ENCODE measurements at places on chromosomes 12 and 14.

GRCh38 chr12:124487834-124488165 is 79.6 kb downstream of the NCOR2 start:
- no peak for DNase-seq

- peak; percentile 74 for DNase-seq
These were observed 977 bp upstream of the TMEM120B start for GRCh38 chr12:121711361-121712189.

GRCh38 chr14:89011355-89012281 is 187.2 kb downstream of the TTC8 start:
- DNase-seq, result no peak

GRCh38 chr12:13079440-13079906 is 24.0 kb downstream of the GSG1 start:
- no peak for DNase-seq

- DNase-seq, result no peak
These were observed 12.2 kb downstream of the PYM1 start for GRCh38 chr12:55915482-55915859.

- DNase-seq, result no peak
These were observed 17.7 kb upstream of the ANP32D start for GRCh38 chr12:48454667-48455066.

GRCh38 chr12:61412201-61412600 is 848.0 kb upstream of the USP15 start:
- no peak for DNase-seq

- no peak for DNase-seq
These were observed 38.2 kb downstream of the KIF26A start for GRCh38 chr14:104176611-104177010.

DNA sequence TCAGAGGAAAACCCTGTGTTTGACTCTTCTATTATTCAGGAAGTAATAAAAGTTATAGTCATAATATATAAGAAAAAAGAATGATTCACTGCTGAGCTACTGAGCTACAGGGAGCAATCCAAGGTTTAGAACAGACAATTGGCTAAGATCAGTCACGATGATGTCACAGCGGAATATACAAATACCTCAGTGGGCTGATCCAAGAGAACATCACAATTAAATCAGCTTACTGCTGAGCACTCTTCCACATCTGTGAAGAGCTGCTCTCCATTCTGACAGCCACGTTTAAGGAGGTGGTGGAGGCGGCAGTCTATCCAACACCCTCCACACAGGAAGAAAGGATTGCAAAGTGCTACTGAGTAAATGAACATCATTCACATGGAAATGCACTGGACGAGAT is 271.0 kb downstream of the APAF1 start:
- no peak for DNase-seq

- peak; percentile 97 for DNase-seq
These were observed 92.9 kb upstream of the EGLN3 start for GRCh38 chr14:34043627-34044372.

GRCh38 chr12:119864591-119864990 is 12.5 kb downstream of the CIT start:
- no peak for DNase-seq

- DNase-seq, result no peak
These were observed 186.6 kb upstream of the RMST start for GRCh38 chr12:97275728-97276590.

DNA sequence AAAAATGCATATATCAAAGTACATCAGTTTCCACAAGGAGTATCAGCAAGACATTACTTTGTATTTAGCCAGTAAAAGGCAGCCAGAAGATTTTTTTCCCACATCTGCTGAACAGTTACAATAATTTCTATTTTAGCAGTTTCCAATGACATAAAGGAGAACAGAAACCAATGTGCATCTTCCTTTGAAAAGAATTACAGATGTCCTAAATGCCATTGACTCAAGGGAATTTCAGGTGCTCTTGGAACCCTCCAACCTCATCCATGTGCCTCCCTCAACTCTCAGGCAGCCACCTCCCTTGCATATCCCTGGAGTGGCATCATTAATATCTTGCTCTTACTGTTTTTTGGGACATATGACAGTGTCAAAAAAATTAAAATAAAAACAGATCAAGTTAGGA is 62.2 kb upstream of the ST8SIA1 start:
- no peak for DNase-seq

DNA sequence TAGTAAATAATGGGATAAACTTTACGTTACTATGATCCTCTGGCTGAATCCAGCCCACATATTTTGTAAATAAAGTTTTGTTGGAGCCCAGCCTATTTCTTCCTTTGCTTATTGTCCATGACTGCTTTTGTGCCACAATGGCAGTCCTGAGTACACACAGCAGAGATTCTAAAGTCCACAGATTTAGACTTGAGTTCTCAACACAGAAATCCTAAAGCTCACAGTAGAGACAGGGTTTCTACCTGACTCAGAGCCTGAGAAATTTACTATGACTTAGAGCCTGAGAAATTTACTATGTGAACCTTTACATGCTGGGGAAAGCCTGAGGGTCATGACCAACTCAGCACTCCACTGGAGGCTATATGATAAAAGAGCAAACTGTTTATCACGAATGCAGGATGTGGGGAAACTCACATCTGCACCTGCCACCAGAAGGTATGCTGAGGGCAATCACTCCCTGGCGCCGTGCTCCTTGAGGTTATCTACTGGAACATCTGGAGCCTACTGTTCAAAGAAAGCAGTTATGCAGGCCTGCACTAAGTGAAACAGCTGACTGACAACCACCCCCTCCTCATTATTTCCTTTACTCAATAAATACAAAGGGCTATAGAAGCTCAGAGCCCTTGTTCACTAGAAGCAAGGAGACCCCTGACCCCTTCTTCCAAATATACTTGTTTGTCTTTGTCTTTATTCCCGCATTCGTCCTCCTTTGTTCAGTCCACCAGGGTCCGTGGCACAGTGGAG is 52.6 kb upstream of the BICD1 start:
- DNase-seq, result no peak

GRCh38 chr12:113666223-113666622 is 194.6 kb upstream of the LHX5 start:
- DNase-seq, result no peak

GRCh38 chr14:74240794-74241651 is 1.8 kb downstream of the VSX2 start:
- peak; percentile 67 for DNase-seq

- no peak for DNase-seq
These were observed 68.3 kb upstream of the TRHDE start for GRCh38 chr12:72203764-72204335.

- no peak for DNase-seq
These were observed 544.7 kb downstream of the ETNK1 start for GRCh38 chr12:23169696-23170013.
